ENCODE measurements at places on chromosomes 7 and 10. TPM values are rescaled to one million over a fixed set of nuclear protein-coding genes. Genes with fewer than 3 reads are reported as not detected.

The NEUROD6 gene
- total RNA-seq, result not detected

The CCL24 gene
- not detected for total RNA-seq

The THSD7A gene
- 0.02 TPM for total RNA-seq

The SORBS1 gene
- 3.7 TPM for total RNA-seq

The CADPS2 gene
- total RNA-seq, result not detected

The ANKRD2 gene
- not detected for total RNA-seq

The VAX1 gene
- total RNA-seq, result not detected

The GPR141 gene
- total RNA-seq, result not detected

Data from CD4-positive, CD25-positive, alpha-beta regulatory T cell (primary cell).